ENCODE measurements at places on chromosomes 2 and 18.

DNA sequence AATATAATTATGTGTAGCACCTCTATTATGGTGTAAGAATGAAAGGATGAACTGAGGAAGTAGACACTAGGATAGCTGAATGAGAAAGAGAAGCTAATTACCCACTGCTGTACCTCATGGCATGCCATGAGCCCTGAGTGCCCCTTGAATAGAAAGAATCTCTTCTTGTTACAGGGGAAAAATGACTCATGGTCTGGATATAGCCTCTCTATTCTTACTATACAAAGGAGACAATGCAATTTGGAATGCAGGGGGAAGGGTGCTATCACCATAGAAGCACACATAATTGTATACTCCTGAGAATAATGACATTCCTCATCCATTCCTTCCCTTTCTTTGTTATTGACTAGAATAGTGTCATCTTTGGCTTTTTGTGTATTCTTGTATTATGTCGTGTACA, 385.2 kb downstream of the CDH7 start:
- DNase-seq: no peak

DNA sequence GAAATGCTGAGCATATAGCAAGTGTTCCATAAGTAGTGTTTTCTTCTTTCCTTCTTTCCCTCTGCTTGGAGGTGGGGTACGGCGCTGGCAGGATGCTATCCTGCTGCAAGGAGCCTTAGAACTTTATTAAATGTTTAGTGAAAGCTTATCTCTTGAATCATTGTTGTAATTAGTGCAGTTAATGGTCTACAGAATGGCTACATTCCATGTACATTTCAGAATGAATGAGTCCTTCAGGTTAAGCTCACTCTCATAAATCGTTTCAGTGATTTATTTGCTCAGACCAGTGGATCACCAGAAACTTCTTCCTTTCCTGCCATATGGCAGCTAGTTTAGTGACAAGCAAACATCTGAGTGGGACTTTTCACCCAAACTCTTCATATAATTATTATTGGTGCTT, 3.3 kb upstream of the YWHAQ start:
- DNase-seq: no peak

- DNase-seq: no peak
Measured at GRCh38 chr2:37405781-37406180, 61.4 kb downstream of the QPCT start.

- no peak for DNase-seq
Measured at GRCh38 chr2:165827016-165827920, 33.2 kb upstream of the GALNT3 start.

GRCh38 chr2:66441581-66442320, 6.8 kb downstream of the MEIS1 start:
- DNase-seq: no peak

- no peak for DNase-seq
Measured at GRCh38 chr2:61379521-61379920, 91.4 kb downstream of the USP34 start.

DNA sequence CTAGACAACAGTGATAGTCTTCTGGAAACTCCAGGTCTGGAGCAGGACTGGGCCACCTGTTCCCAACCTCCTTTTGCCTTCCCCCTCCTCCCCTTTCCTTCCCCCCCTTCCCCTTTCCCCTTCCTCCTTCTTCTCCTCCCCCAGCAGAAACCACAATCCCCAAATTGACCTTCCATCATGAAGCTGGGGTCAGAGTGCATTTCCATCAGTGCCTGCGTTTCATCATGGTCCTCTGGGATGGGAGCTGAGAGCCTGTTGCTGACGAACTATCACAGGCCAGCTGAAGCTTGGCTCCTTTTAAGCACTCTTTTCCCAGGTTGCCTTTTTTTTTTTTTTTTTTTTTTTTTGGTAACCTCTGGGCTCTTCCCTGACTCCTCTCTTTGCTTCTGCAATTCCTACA, 52.6 kb upstream of the SMAD2 start:
- no peak for DNase-seq

DNA sequence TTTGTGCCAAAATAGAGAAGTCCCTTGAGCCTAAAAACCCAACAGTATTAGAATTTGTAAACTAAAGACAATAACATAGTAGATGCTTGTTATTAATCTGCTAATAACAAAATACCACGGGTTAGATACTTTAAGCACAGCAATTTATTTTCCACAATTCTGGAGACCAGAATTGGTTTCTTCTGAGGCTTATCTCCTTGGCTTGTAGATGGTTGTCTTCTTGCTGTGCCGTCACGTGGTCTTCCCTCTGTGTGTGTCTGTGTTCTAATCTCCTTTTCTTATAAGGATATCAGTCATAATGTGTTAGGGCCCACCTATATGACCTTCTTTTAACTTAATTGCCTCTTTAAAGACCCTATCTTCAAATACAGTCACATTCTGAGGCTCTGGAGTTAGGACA, 260.1 kb downstream of the CYRIA start:
- no peak for DNase-seq

- DNase-seq: no peak
Measured at GRCh38 chr2:54473851-54474250, 17.7 kb downstream of the SPTBN1 start.

GRCh38 chr2:239241431-239241960, 159.3 kb downstream of the HDAC4 start:
- DNase-seq: no peak

DNA sequence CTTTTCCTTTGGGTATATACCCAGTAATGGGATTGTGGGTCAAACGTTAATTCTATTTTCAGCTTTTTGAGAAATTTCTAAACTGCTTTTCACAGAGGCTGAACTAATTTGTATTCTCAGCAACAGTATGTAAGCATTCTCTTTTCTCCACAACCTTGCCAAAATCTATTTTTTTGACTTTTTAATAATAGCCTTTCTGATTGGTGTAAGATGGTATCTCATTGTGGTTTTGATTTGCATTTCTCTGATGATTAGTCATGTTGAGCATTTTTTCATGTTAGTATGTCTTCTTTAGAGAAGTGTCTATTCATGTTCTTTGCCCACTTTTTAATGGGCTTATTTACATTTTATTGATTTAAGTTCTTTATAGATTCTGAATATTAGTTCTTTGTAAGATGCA, 145.5 kb downstream of the TRABD2A start:
- no peak for DNase-seq

- no peak for DNase-seq
Measured at GRCh38 chr2:667332-667999, 9.7 kb downstream of the TMEM18 start.

DNA sequence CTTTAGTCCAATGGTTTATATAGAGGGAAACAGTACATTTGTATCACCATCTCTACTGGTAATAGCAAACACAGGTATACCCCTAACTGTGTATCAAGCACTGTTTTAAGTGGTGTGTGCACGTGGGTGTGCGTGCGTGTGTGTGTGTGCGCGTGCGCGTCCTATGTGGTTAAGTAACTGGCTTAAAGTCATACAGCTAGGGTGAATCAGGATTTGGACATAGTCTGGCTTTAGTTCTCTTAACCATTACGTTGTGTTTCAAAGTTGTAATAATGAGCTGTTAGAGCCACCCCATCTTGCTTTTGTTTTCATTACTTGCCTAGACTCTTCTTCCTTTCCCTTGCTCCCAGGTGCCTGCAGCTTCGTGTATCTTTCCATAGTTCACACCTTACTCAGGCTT, 2.1 kb downstream of the HADHB start:
- peak; percentile 43 for DNase-seq

- no peak for DNase-seq
Measured at GRCh38 chr2:74297391-74297790, 45.8 kb downstream of the SLC4A5 start.
